Immature natural killer cell (primary cell): ENCODE measurements at places on chromosomes 5 and 9.

DNA sequence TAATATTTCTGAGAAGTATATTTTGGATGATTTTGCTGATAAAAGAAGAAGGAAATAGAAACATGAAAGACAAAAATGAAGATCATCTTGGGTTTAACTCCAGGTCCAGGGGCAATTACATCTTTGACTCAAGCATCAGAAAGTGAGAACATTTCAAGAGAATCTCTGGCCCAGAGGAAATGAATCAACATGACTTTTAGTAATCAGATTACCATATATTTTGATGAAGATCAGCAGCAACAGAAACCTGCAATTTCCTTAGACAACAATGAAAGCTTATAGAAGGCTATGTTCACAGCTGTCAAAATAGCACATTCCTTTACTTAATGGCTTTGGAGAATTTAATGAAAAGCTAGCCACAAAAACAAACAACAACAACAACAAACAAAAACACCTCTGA, 638.1 kb downstream of the EFNA5 start:
- no peak for DNase-seq

DNA sequence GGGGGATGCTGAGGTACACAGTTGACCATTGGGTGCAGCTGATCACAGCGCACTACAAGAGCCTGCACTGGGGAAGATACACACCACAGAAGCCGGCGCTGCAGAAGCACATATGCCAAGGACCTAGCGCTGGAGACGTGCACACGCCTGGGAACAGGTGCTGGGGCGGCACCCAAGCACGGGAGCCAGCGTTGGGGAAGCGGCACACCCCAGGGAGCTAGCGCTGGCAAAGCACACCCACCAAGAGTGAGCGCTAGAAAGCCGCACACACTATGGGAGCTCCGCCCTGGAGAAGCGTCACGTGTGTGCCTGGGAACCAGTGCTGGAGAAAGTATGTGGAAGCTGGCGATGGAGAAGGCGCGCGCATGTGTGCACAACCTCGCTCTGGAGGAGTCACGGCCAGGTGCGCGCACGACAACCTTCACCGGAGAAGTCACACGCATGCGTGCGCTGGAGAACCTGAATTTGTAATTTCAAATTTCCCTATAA, 4.5 kb downstream of the FANCC start:
- no peak for DNase-seq

DNA sequence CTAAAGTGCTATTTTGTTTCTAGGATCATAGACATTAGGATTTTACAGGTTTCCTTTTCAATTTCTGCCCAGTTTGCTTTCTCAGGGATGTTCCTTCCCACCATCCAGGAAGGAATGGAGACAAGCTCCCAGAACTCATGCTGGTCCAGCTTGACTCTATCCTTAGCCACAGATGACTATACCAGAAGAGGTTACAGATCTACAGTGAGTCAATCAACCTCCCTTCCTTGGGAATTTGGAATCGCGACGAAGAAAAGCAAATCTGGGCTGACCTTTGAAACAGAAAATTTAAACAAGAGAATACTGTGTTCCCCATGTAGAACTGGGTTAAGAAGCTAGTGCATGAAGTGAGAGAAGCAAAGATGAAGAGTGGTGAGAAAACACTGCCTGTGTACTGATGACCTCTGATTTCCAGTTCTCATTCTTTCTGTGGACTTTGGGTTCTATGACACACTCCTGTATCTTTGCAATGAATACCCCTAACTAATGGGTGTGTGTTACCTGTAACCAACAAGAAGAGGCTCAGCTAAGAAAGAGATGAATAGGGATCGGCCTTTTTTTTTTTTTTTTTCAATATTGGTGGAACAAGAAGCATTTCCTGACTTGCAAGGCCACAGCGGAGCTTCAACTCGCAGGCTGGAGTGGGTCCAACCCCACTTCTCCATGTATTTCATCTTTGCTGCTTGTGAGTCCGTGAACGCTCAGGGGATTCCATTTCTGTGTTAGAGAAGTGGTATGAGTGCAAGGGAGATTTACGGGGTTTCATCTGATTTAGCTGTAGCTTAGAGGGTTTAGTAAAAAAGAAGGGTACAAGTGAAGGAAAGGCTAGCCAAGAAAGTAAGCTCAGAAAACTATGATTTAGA, 563.9 kb upstream of the CLINT1 start:
- DNase-seq, result no peak

GRCh38 chr5:135829179-135829578, 5.3 kb upstream of the SLC25A48 start:
- no peak for DNase-seq
